ENCODE measurements at places on chromosomes 1 and 21.

DNA sequence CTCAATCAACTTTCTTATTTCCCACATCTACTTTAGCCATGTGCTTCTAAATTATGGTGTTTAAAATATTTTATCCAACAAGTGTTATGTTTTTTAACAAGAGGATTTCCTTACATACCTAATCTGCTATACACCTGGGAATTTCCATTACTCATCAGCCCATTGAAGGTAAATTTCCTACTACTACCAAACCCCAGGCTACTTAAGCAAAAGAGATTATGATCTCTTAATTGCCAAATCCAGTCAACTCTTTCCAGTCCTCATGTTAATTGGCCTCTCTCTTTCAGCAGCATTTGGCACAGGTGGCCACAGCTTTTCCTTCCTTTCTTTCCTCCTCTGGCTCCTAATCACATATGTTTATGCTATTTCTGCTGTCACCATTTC is 5.1 kb upstream of the C1orf162 start:
- no peak for DNase-seq

- no peak for DNase-seq
These were observed 58.8 kb upstream of the ERRFI1 start for GRCh38 chr1:8084913-8085312.

DNA sequence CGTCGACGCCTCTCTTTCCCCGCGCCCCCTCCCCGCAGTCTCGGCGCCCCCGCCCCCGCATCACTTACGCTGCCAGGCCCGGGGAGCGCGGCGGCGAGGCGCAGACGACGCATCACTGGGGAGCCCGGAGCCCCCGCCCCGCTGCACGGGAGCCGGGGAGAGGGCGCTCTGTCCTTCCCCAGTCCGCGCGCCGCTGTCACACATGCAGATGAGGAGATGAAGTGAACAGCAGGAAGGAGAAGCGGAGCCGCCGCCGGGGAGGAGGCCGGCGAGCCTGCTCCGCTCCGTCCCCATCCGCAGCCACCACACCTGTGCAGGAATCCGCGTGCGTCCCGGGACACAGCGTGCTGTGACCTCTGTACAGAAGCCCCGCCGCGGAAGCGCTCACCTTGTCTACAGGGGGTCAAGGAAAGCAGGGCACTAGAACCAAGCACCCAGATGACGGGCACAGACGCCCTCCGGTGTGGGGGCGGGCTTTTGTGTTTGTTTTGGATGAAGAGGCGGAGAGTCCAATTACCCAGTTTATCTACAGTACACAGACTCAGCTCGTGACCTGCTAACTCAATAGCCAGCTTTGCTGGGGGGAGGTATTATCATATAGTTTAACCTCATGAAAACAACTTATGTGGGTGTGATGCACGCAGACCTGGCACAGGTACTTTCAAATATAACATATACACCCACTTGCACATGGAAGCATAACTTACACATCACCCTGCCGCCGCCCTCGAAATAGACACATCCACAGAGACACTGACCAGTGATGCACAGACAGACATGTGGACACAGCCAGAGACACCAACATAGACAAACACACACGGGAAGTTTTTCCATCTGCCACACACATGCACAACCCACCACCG is 12.4 kb downstream of the KLHDC8A start:
- DNase-seq = no peak

- DNase-seq = no peak
These were observed 42.9 kb downstream of the COP1 start for GRCh38 chr1:176164014-176164678.

DNA sequence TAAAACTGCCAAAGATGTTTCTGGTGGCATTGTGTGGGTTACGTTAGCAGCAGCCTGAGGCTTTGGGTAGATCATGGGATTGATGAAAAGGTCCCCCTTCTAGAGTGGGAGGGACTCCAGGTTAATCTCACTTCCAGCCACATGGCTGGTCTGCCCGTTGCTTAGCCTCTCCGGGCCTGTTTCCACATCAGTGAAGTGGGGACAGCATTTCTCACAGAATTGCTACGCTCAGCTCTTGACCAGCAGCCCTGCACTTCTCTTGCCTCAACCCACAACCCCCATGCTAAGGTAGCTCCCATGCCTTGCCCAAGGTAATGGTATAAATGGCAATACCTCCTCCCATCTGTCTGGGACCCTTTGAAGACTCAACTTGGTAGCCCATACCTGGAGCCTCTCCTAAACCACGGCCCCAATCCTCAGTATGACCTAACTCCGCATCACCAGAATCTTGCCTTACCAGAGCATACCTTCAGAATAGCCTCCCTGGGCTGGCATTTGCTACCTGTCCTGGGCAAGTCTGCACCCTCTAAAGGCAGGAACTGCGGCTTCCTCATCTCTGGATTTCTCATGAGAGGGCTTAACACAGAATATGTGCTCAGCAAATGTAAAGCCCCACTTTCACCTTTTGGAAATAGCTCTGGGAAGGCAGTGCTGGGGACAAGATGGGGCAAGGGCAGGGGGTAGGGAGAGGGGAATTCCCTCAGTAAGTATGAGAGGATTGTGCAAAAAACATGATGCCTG is 10.9 kb upstream of the GUCA2A start:
- DNase-seq = no peak

Data from HL-60 (cell line).